ENCODE measurements at places on chromosomes 4 and X. TPM values are rescaled to one million over a fixed set of nuclear protein-coding genes. Genes with fewer than 3 reads are reported as not detected.

Gene CFI
- 90.1 TPM for total RNA-seq

DNA sequence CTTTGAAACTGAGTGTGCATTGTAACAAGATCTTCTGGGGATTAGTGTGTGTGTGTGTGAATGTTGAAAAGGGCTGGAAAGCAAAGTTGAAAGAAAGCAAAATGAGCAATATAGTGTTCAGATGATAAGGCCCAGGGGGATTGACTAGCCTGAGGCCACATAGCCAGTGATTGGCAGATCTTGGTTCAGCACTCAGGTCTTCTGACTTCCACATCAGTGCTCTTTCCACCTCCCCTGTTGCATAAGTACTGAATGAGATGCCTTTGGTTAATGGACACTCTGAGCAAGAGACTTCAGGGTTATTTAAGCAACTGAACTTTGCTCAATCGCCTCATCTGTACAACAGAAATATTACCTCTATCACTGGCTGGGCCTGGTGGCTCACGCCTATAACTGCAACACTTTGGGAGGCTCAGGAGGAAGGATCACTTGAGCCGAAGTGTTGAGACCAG is 120.4 kb downstream of the TMEM164 start:
- no peaks in the 10 kb centered on the region for H3K36me3 ChIP-seq
- no peak overlapping the region for H3K27ac ChIP-seq
- DNase-seq = no peak
- H3K4me1 ChIP-seq = no peaks in the 10 kb centered on the region

- no peaks in the 10 kb centered on the region for H3K36me3 ChIP-seq
- H3K4me1 ChIP-seq = no peaks in the 10 kb centered on the region
- DNase-seq = no peak
- no peak overlapping the region for H3K27ac ChIP-seq
Observed at GRCh38 chr4:65624651-65625050, 45.6 kb downstream of the EPHA5 start.

- H3K27ac ChIP-seq = no peak overlapping the region
- H3K4me3 ChIP-seq = no peak overlapping the region
- DNase-seq = no peak
- no peaks in the 10 kb centered on the region for H3K27me3 ChIP-seq
Observed at GRCh38 chr4:95660719-95661118, 111.9 kb upstream of the UNC5C start.

GRCh38 chrX:107827852-107828251 is 2.2 kb downstream of the MID2 start:
- no peaks in the 10 kb centered on the region for H3K36me3 ChIP-seq
- no peaks in the 10 kb centered on the region for H3K4me1 ChIP-seq
- H3K4me3 ChIP-seq = no peak overlapping the region

Gene ITM2A
- 8.0 TPM for total RNA-seq

Measured in adrenal gland (tissue), 19 donors.